Osteoblast (primary cell): ENCODE measurements at places on chromosomes 11 and 22. TPM values are rescaled to one million over a fixed set of nuclear protein-coding genes. Genes with fewer than 3 reads are reported as not detected.

DNA sequence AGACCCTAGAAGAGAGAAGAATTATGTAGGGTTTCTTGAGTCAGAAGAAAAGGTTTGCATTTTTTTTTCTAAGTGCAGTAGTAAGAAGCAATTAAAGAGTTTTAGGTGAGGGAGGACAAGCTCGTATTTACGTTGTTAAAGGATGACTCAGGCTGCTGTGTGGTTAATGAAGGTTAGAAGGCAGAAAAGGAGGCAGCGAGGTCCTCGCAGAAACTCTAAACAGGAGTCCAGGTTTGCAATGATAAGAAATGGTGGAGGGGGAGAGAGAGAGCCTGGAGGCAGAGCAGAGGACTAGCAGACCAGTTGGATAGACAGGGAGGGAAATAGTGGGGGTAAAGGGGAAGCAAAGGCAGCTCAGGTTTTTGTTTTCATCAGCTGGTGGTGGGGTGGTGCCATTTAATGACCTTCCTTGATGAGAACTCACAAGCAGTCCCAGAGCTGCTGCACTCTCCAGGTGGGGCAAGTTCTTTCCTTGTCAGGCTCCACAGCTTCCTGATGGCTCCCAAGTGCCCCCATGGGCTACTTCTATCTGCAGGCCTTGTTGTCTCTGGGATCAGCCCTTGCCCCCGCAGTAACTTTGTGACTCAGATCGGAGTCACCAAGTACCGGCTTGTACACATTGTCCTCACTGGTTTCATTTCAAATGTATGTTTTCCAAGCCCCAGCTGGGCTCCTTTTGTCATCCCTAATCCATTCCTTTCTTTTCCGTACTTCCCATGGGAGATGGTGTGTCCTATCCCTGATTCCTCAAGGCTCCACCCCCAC lies 8.3 kb upstream of the INSC start:
- no peaks in the 10 kb centered on the region for H3K36me3 ChIP-seq
- H3K27ac ChIP-seq: peak overlapping the region; percentile 39
- peak overlapping the region; percentile 8 for H3K4me3 ChIP-seq
- H3K4me1 ChIP-seq: peaks cover 30% of the 10 kb centered on the region
- no peaks in the 10 kb centered on the region for H3K27me3 ChIP-seq

DNA sequence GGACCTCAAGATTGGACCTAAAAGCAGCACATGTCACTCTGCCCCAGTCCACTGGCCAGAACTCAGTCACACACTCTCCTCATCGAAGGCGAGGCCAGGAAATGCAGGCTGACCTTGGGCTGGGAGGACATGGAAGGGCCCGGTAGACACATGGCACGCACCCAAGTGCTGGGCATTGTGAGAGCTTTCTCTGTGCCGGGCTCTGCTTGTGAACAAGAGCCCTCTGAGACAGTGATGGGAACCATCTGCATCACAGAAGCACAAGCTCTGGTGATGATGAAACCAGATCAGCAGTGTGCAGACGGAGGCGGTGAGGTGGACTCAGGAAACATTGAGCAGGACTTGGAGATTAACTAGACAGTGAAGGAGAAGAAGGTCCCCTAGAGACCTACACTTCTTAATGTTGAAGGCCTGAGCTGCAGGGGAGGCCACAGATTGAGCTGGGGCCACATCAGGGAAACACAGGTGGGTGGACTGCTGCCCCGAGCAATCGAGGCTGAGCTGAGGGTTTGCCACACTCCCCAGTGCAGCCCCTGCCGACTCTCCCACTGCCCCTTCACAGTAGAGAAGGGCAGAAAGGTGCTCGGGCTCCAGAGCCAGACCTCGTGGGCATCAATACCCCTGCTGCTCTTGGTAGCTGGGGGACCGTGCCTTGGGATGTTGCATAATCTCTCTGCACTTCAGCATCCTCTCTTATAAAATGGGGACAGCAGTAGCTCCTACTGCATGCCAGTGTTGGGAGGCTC lies 1460.5 kb downstream of the TBC1D22A start:
- H3K36me3 ChIP-seq: no peaks in the 10 kb centered on the region
- H3K4me1 ChIP-seq: no peaks in the 10 kb centered on the region
- no peak for DNase-seq

- H3K27me3 ChIP-seq: peaks cover 9% of the 10 kb centered on the region
- DNase-seq: peak; percentile 14
- no peaks in the 10 kb centered on the region for H3K36me3 ChIP-seq
Measured at GRCh38 chr11:2250041-2250440, 20.3 kb downstream of the ASCL2 start.

GRCh38 chr11:2525166-2525861 lies 80.5 kb downstream of the KCNQ1 start:
- peaks cover 14% of the 10 kb centered on the region for H3K27me3 ChIP-seq
- H3K36me3 ChIP-seq: no peaks in the 10 kb centered on the region
- H3K4me3 ChIP-seq: no peak overlapping the region
- no peaks in the 10 kb centered on the region for H3K4me1 ChIP-seq
- DNase-seq: peak; percentile 58

DNA sequence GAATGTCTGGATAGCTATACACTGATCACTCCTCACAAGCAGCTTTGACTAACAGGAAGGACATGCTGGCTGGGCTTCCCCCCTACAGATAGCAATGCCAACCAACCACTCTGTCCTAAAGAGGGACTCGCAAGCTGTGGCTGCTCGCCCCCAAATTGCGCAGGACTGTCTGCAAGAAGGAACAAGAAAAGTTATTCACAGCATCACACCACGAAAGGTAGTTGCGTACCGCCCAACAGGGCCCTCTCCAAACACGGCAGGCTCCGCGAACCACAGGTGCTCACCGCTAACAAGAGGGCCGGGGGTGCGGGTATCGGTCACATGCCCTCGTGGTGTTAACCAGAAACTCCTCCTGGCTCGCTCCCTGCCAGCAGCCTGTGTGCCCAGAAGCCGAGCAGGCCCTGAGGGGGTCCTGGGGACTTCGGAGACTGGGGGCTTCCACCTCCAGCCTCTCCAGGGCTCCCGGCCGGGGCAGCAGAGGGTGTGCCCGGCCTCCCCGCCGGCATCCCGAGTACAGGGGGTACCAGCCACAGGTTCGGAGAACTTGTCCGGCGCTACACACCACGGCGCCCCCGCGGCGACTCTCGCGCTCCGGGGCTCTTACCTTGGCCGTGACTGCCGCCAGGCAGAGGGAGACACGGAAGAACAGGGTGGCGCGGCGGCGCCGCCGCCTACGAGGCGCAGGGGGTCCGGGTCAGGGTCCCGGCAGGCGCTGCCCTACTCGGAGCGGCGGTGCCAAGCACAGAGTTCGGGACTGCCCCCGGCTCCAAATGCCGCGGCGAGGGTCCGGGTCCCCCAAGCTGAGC lies 682 bp downstream of the LARGE1 start:
- peaks cover 13% of the 10 kb centered on the region for H3K4me1 ChIP-seq
- H3K27ac ChIP-seq: no peak overlapping the region
- no peaks in the 10 kb centered on the region for H3K36me3 ChIP-seq
- peaks cover 3% of the 10 kb centered on the region for H3K27me3 ChIP-seq
- H3K4me3 ChIP-seq: peak overlapping the region; percentile 74

DNA sequence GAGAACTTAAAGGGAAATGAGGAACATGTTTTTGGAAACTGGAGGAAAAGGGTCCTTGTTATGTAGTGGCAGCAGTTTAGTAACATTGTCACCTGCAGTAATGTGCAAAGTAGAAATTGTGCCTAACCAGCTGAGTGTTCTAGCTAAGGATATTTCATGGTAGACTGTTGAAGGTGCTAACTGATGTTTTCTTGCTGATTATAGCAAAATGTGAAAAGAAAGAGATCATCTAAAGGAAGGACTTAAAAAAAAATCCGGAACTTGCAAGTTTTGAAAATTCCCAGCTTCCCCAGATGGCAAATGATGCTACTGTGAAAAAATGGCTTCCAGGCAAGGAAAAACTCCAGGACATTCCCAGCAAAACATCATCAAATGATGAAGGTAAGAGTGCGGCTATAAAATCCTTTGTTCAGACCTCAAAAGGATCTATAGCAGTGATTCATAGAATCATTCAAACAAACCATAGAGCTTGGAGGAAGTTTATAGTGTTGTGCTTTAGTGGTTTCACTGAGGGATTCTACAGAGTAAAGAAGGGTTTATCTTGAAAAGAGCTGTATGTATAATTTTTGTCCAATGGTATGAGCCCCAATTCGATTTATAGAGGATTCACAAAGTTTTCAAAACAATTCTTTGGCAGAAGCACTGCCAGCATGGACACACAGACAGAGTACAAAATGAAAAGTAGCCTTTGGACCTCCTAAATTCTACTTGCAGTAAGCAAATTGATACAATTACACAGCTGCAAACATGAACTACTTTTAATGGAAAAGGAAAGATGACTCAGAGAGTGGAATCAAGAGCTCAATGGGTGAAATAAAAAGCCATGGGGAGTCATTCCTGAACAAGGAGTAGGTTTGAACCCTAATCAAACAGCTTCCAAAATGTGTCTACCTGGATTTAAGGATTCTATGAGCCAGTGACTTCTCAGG lies 4.3 kb upstream of the TRIM44 start:
- H3K36me3 ChIP-seq: no peaks in the 10 kb centered on the region
- DNase-seq: peak; percentile 25
- H3K27me3 ChIP-seq: no peaks in the 10 kb centered on the region
- no peak overlapping the region for H3K27ac ChIP-seq
- no peak overlapping the region for H3K4me3 ChIP-seq

The ZNF143 gene
- total RNA-seq: 23.3 and 26.4 TPM in 2 replicates

The PAMR1 gene
- 49.9 and 60.7 TPM in 2 replicates for total RNA-seq

The MAPK8IP2 gene
- 0.29 and 0.36 TPM in 2 replicates for total RNA-seq

DNA sequence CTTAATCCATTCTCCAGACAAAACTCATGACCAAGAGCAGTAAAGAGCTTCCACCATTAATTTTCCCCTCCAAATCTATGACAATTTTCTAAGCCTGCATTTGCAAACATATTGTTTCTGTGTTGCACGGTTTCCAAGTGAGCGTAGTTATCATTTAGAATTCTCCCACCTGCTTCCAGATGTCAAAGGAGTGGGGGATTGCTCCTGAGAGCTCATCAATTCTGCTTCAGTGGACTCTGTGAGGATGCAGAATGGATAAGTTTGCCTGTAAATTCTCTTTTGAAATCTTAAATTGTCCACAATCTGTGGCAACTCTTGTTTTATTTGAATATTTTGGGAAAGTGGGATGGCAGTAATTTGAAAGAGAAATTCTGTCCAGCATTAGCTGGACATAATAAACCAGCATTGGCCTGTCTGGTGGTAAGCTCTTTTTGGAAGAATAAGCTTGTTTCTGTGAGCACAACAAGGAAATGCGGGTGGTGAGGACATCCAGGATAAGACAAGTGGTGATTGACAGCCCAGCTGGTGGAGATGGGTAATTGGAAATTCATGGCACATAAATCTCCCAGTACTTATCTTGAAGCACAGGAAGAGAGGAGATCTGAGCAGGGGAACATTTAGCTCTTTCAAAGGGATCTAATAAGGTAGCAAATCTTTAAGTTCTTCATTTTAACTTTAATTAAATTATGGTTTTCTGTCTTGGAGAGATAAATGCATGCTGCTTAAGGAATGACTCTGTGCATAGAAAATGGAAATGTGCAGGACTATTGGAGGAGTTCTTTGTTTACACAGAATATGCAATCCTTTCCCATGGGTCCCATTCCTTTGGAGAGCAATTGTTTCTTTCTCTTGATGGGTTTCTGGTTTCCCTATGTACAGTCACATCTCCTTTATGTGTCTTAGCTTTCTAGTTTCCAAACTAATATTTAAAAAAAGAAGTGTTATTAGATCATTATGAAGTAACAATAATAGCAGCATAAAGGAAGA lies 73.2 kb downstream of the FAT3 start:
- no peaks in the 10 kb centered on the region for H3K27me3 ChIP-seq
- no peak overlapping the region for H3K27ac ChIP-seq
- no peaks in the 10 kb centered on the region for H3K36me3 ChIP-seq
- no peak for DNase-seq
- peaks cover 20% of the 10 kb centered on the region for H3K4me1 ChIP-seq

- peak; percentile 91 for DNase-seq
- H3K27me3 ChIP-seq: no peaks in the 10 kb centered on the region
- H3K4me3 ChIP-seq: peak within 1 kb of the TSS; percentile 88
- H3K27ac ChIP-seq: peak within 1 kb of the TSS; percentile 99
Measured at GRCh38 chr11:118607401-118608359, at the start of gene PHLDB1. Gene PHLDB1 (plus strand): TSS chr11:118607615. CDS start chr11:118613837, 6,222 bp downstream.

DNA sequence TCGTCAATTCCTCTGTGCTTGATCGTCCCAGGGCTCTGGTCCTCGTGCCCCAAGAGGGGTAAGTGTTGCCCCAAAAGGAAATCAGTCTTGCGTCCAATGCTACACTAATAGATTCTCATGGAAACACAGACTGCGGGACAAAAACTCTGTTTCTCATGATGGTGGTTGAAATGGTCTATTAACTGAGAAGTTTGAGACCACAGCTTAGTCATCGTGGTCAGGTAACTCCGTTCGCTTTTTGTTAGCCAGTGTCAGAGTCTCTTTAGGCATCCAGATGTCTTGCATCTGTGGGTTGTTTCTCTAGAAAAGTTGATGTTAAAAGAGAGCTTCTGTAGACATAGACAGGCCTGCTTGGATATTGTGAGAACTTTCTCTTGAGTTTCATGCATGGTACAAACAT lies 104.6 kb upstream of the SORL1-AS1 start:
- no peaks in the 10 kb centered on the region for H3K36me3 ChIP-seq
- DNase-seq: no peak
- H3K4me1 ChIP-seq: no peaks in the 10 kb centered on the region
- H3K4me3 ChIP-seq: no peak overlapping the region
- H3K27ac ChIP-seq: no peak overlapping the region
- H3K27me3 ChIP-seq: peaks cover 41% of the 10 kb centered on the region

GRCh38 chr11:97622795-97623194 lies 1233.0 kb downstream of the JRKL start:
- no peaks in the 10 kb centered on the region for H3K4me1 ChIP-seq
- H3K4me3 ChIP-seq: no peak overlapping the region
- DNase-seq: no peak
- H3K27me3 ChIP-seq: no peaks in the 10 kb centered on the region

- peak overlapping the region; percentile 43 for H3K4me3 ChIP-seq
- peaks cover 8% of the 10 kb centered on the region for H3K4me1 ChIP-seq
- no peaks in the 10 kb centered on the region for H3K36me3 ChIP-seq
- no peaks in the 10 kb centered on the region for H3K27me3 ChIP-seq
- no peak overlapping the region for H3K27ac ChIP-seq
Measured at GRCh38 chr11:134139873-134140331, 71.0 kb downstream of the JAM3 start.

The APOA4 gene
- total RNA-seq: not detected in 2 replicates

- peak overlapping the region; percentile 94 for H3K27ac ChIP-seq
- peak; percentile 98 for DNase-seq
- H3K4me3 ChIP-seq: peak overlapping the region; percentile 5
- no peaks in the 10 kb centered on the region for H3K27me3 ChIP-seq
Measured at GRCh38 chr22:46754110-46754799, 8.2 kb upstream of the TBC1D22A start.

DNA sequence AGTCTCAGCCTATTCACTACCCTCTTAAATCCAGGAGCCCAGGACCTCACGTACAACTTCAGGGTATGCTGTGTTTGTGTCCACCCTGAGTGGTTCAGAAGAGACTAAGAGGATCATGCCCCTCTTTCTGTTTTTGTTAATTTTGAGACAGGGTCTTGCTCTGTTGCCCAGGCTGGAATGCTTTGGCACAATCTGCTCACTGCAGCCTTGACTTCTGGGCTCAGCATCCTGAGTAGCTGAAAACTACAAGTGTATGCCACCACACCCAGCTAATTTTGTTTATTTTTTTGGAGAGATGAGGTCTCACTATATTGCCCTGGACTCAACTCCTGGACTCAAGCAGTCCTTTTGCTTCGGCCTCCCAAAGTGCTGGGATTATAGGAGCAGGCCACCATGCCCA lies 118.5 kb downstream of the NAT10 start:
- DNase-seq: no peak
- no peak overlapping the region for H3K27ac ChIP-seq
- H3K4me3 ChIP-seq: no peak overlapping the region
- no peaks in the 10 kb centered on the region for H3K36me3 ChIP-seq
- peaks cover 13% of the 10 kb centered on the region for H3K4me1 ChIP-seq
- peaks cover 3% of the 10 kb centered on the region for H3K27me3 ChIP-seq

GRCh38 chr11:128318856-128319474 lies 268.4 kb downstream of the ETS1 start:
- H3K27me3 ChIP-seq: no peaks in the 10 kb centered on the region
- H3K27ac ChIP-seq: no peak overlapping the region
- no peaks in the 10 kb centered on the region for H3K36me3 ChIP-seq
- H3K4me1 ChIP-seq: no peaks in the 10 kb centered on the region
- DNase-seq: no peak

The HYLS1 gene
- total RNA-seq: 5.8 and 6.8 TPM in 2 replicates
